ENCODE measurements at places on chromosomes 7 and 10.

DNA sequence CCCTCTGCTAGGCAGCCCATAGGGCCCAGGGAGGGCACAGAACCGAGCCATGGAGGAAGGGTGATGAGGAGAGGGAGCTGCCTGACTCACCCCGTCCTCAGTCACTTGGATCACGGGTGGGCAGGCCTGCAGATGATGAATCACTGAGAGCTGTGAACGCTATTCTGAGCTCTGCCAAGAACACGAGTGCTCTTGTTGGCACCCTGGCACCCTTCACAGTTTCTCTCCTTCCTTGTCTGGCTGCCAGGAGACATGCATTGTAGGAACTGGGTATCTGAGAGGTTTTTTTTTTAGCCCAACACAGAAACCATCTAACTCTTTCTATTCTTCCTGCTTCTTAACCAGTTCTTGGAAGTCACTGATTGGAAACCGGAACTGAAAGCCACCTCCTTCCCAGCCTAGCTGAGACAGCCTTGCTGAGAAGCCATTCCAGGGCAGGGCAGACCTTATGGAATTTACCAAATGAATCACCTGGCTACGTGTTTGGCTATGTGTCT is 82.1 kb downstream of the SLC37A3 start:
- no peaks in the 10 kb centered on the region for H3K27me3 ChIP-seq

GRCh38 chr7:5278766-5279165 is 4.0 kb upstream of the SLC29A4 start:
- no peak overlapping the region for H3K27ac ChIP-seq
- H3K27me3 ChIP-seq, result peaks cover 7% of the 10 kb centered on the region
- no peaks in the 10 kb centered on the region for H3K36me3 ChIP-seq
- no peak overlapping the region for H3K4me3 ChIP-seq
- H3K4me1 ChIP-seq, result no peaks in the 10 kb centered on the region

GRCh38 chr10:4067531-4067930 is 282.5 kb upstream of the KLF6 start:
- no peak for DNase-seq
- H3K36me3 ChIP-seq, result no peaks in the 10 kb centered on the region
- H3K27ac ChIP-seq, result no peak overlapping the region
- H3K4me1 ChIP-seq, result no peaks in the 10 kb centered on the region
- no peak overlapping the region for H3K4me3 ChIP-seq

DNA sequence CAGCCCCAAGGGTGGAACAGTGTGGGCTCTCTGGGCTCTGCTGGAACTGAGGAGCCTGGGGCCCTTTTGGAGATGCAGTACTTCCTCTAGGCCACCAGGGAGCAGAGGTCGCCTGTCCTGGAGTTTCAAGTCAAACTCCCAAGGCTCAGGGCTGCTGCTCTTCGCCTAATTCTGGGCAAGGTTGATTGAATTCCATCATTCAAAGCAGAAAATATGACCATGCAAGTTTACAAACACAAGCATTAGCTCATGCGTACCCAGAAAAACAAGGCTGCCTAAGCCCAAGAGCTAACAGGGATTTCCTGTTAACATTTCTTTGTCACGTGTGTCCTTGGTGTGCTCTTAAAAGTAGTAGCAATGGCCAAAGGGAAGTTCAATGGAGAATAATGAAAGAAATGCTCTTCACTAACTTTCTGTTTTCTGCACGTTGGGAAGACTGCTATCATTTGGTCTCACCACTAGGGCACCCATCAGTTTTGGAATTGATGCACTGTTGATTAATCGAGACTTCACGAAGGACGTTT is 20.1 kb downstream of the LDB3 start:
- peak overlapping the region; percentile 45 for H3K27ac ChIP-seq
- DNase-seq, result peak; percentile 72
- H3K36me3 ChIP-seq, result no peaks in the 10 kb centered on the region
- H3K27me3 ChIP-seq, result no peaks in the 10 kb centered on the region
- H3K4me3 ChIP-seq, result no peak overlapping the region

- H3K36me3 ChIP-seq, result peaks cover 31% of the 10 kb centered on the region
- no peak overlapping the region for H3K4me3 ChIP-seq
- no peak for DNase-seq
- no peak overlapping the region for H3K27ac ChIP-seq
- no peaks in the 10 kb centered on the region for H3K27me3 ChIP-seq
Measured at GRCh38 chr7:149608168-149608567, 110.6 kb upstream of the ZNF746 start.

DNA sequence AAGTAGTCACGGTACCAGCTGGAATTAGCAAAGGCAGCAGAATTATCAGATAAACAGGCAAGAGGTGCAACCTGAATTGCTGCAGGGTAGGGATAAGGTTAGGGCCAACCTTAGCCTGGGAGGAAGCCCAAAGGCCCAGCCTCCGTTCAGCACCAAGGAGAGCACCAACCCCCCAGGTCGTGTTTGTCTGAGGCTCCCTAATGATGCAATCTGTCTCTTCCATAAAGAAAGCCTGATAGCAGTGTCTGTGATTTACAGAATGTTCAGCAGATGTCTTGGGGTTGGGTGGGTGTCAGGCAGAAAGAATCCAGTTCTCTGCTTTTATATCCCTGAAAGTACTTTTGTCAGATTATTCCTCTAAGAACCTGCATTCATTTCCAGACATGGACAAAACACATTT is 328.4 kb upstream of the AOAH start:
- DNase-seq, result peak; percentile 81
- H3K27me3 ChIP-seq, result no peaks in the 10 kb centered on the region
- peaks cover 22% of the 10 kb centered on the region for H3K4me1 ChIP-seq
- no peak overlapping the region for H3K27ac ChIP-seq

DNA sequence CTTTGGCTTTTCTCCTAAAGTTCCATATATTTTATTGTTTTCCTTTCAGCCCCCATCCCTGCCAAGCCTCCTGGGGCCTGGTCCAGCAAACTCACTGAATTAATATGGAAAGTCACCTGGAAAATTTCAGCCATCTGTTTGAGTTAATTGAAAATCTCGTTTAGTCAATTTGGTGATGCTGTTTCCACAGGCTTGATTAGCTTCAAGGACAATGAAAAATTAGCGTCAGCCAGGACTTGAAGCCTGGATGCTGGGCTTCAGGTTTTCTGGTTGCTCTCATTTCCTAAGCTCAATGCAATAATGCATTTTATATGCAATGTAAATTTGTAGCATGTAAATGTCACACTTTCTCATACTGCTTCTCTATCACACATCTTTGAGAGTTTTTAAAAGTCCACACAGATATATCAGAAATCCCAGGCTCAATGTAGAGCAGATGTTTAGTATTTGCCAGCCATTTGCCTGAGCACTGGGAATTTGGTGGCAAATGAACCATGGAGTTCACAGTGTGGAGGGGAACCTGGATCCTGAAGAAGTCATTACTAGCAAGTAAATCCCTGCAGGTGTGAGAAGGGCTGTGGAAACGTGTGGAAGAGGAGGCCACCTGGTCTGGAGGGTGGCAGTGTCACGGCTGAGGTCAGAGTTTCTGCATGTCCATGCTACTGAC is 228.5 kb downstream of the PAXIP1 start:
- H3K27ac ChIP-seq, result no peak overlapping the region
- H3K4me1 ChIP-seq, result no peaks in the 10 kb centered on the region
- H3K4me3 ChIP-seq, result no peak overlapping the region
- peaks cover 75% of the 10 kb centered on the region for H3K36me3 ChIP-seq
- DNase-seq, result no peak

- DNase-seq, result no peak
- H3K27ac ChIP-seq, result no peak overlapping the region
- H3K4me1 ChIP-seq, result peaks cover 14% of the 10 kb centered on the region
- H3K36me3 ChIP-seq, result peaks cover 4% of the 10 kb centered on the region
- H3K27me3 ChIP-seq, result no peaks in the 10 kb centered on the region
Measured at GRCh38 chr10:13686331-13686752, 99.6 kb downstream of the PRPF18 start.

DNA sequence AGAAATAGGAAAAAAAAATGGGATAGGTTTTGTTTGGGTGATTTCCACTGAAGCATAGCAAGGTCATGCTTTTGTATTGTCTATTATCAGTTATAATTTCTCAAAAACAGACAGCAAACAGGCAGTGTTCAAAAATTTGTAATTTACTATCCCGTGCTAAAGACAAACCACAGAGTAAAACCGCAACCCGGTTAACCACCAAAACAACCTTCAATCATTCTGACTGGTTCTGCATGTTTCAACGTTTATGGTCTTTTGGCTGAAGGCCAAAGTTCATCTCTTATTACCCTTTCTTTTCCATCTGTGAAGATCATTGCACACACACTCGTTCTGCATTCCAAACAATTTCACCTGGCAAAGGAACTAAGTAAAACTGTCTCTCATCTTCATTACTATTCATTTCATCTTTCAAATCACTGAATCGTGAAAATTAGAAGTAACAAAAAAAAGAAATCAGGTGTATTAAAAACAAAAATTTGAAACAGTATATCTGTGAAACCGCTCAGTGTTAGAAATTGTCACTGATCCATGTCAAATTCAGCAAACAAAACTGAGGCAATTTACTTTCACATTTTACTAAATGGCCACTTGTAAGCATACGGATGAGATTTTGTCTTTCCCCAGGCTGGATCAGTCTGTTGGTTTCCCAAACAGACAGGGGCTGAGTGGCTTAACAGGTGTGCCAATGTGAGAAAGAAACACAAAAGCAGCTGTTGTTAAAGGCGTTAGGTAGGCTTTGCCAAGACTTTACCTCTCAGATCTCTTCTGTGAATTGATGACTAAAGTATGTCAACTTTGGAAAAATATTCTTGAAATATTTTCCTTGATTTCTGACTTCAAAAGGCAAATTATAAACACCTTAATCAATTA is 539.6 kb downstream of the CNTNAP2 start:
- no peak overlapping the region for H3K4me3 ChIP-seq
- H3K27me3 ChIP-seq, result no peaks in the 10 kb centered on the region
- H3K36me3 ChIP-seq, result no peaks in the 10 kb centered on the region
- H3K4me1 ChIP-seq, result peaks cover 7% of the 10 kb centered on the region
- H3K27ac ChIP-seq, result no peak overlapping the region
- no peak for DNase-seq

DNA sequence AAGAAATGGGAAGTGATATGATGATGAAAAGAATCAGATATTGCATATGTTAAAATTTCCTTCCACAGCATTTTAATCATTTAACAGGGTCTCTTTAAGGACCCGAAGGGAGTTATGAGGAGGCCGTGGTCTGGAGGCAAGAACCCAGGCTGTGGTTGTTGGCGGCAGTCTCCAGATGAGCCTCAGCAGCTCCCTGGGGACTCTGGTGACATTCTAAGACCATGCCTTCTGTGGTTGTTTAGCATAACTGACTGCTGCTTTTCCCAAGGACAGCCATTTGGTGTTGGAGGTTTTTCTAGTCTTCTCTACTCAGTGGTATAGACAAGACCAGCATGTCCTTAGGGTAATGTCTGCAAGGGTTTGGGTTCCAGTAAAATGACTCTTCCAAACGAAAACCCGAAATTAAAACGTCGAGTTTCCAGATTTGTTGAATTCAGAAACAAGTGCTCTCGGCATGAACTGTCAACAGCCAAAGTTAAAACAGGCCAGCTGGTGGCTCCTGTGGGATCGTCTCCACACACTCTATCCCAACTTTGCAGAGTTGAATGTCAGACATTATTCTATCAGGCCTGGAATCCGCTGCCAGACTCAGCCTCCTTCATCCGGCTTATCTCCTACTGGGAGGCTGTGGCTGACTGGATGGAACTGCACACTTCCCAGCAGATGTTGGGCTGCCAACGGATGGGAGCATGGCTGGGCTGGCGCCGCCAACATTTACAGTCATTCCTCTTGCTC is 183.1 kb downstream of the TAX1BP1 start:
- no peak overlapping the region for H3K4me3 ChIP-seq
- peaks cover 47% of the 10 kb centered on the region for H3K4me1 ChIP-seq
- H3K36me3 ChIP-seq, result no peaks in the 10 kb centered on the region
- H3K27ac ChIP-seq, result peak overlapping the region; percentile 17

GRCh38 chr7:155278921-155279320 is 18.8 kb upstream of the INSIG1 start:
- no peak overlapping the region for H3K27ac ChIP-seq
- no peak for DNase-seq
- H3K4me3 ChIP-seq, result no peak overlapping the region

- peak overlapping the region; percentile 41 for H3K4me3 ChIP-seq
- peaks cover 43% of the 10 kb centered on the region for H3K4me1 ChIP-seq
- H3K27ac ChIP-seq, result no peak overlapping the region
- no peak for DNase-seq
- H3K36me3 ChIP-seq, result peaks cover 3% of the 10 kb centered on the region
- H3K27me3 ChIP-seq, result peaks cover 100% of the 10 kb centered on the region
Measured at GRCh38 chr7:97012365-97013133, 7.2 kb downstream of the DLX6 start.

- DNase-seq, result no peak
- H3K4me3 ChIP-seq, result no peak overlapping the region
- H3K27me3 ChIP-seq, result no peaks in the 10 kb centered on the region
- peaks cover 6% of the 10 kb centered on the region for H3K4me1 ChIP-seq
- H3K27ac ChIP-seq, result no peak overlapping the region
Measured at GRCh38 chr10:123241391-123242141, 87.4 kb downstream of the BUB3 start.

DNA sequence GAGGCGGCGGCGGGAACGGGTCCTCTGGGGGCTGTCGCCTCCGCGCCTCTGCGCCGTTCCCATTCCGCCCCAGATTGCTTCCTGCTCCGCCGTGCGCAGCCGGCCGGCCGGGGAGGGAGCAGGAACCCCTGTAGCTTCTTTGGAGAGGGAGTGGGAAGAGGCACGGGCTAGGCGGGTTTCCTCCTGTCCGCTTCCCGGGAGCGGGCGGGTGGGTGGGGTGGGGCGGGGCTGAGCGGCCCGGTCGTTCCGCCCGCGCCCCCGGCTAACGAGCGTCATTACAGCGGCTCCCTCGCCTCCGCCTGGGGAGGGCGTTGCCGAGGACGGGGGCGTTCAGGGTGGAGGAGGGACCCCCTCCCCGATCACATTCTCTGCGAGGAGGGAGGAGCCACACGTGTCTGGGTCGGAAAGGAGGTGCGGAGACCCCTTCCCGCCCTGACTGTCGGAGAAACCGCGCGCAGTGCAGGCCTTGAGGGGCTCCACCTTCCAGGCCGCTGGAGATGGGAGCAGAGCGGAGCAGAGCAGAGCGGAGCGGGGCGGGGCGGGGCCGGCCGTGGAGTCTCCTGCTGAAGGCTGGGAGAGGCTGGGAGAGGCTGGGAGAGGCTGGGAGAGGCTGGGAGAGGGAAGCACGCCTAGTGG is 39.7 kb downstream of the AGAP3 start:
- H3K27ac ChIP-seq, result no peak overlapping the region
- H3K4me1 ChIP-seq, result peaks cover 31% of the 10 kb centered on the region
- DNase-seq, result no peak
- H3K36me3 ChIP-seq, result peaks cover 22% of the 10 kb centered on the region

DNA sequence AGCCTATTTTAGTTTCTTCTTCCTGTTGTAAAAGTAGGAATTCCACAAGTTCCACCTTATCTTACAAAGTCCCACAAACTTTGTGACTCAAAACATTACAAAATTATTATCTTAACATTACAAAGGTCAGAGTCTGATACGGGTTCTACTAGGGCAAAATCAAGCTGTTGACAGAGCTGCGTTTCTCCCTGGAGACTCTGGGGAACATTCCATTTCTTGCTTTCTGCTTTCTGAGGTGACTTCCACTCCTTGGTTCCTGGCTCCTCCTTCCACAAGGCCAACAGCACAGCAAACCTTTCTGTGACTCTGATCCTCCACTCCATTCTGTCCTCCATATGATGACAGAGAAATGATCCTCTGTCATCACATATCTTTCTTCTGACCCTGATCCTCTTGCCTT is 10.6 kb downstream of the OR2F1 start:
- DNase-seq, result no peak
- H3K4me1 ChIP-seq, result peaks cover 6% of the 10 kb centered on the region

Data from WTC11 (cell line).